ENCODE measurements at places on chromosomes 1 and 21. TPM values are rescaled to one million over a fixed set of nuclear protein-coding genes. Genes with fewer than 3 reads are reported as not detected.

VHLL gene
- 0.32 TPM for total RNA-seq

SYT11 gene
- total RNA-seq = 27.4 TPM

TMCO1 gene
- total RNA-seq = 121 TPM

ZNF687 gene
- total RNA-seq = 16.4 TPM

CACNA1S gene
- total RNA-seq = not detected

TNFRSF1B gene
- total RNA-seq = 25.9 TPM

AIRE gene
- not detected for total RNA-seq

WNT9A gene
- total RNA-seq = 0.32 TPM

Data from fibroblast of villous mesenchyme (primary cell).